Activated T-helper 17 cell treated with anti-CD3 and anti-CD28 coated beads, Interleukin-2, amount 50 U/mL, for 72 hours (primary cell): ENCODE measurements at places on chromosomes 6 and 20.
A peak's percentile ranks its signal among the peaks of the same experiment; 100 is the strongest.

DNA sequence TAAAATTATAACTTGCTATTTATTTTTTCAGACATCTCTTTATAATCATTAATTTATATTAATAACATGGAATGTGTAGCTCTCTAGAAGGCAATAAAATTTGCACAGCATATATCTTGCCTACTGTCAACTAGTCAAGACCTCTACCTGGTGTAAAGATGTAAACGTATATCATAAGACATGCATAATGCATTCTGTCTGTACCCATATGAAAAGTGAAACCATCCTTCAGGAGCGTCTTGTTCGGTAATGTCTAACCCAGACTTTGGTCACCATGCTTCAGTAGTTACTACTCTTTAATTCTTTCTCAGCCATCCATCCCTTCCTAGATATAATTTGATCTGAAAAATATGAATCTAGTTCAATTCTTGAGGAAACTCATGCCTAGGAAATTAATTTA, 21.0 kb downstream of the CEP43 start:
- peak; percentile 40 for ATAC-seq

DNA sequence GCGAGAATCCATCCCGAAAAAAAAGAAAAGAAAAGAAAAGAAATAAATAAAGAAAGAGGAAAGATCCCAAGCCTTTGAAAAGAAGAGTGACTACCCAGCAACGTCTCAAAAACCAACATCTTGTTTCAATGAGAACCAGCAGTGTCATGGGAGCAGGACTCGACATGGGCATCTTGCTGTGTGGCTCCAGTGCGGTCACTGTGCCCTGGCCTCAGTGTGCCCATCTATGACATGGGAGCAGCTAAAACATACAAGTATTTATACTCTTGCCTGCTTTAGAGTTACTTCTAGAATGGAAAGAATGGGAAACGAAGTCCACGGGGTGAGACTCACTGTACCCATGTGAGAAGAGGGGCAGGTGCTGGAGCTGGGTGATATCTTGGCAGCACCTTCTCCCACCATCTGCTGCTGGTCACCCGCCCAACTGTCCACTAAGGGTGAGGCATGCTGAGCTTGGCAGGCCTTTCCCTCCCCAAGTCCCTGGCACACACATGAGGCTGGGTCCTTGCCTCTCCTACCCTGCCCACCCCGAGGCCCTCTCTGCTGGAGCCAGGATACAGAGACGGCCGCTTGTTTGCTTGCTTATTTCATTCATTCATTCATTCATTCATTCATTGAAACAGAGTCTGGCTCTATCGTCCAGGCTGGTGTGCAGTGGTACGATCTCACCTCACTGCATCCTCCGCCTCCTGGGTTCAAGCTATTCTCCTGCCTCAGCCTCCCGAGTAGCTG, 77.7 kb downstream of the RIPOR3 start:
- no peak for ATAC-seq

DNA sequence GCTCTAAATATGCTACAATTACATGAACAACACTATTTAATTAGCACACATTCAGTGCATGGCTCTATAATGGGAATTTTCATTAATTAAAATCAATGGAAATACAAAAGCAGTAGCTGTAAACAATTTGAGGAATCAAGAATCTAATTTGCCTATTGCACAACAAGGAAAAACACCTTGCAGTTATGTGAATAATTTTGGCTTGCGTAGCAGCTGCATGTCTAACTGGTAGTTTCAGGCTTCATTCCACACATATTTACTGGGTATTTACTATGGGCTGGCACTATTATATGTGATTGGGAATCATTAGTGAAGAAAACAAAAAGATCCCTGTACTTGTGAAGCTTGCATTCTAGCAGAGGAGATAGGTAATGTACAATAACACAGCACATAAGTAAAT, 26.4 kb downstream of the KIF6 start:
- ATAC-seq, result no peak

DNA sequence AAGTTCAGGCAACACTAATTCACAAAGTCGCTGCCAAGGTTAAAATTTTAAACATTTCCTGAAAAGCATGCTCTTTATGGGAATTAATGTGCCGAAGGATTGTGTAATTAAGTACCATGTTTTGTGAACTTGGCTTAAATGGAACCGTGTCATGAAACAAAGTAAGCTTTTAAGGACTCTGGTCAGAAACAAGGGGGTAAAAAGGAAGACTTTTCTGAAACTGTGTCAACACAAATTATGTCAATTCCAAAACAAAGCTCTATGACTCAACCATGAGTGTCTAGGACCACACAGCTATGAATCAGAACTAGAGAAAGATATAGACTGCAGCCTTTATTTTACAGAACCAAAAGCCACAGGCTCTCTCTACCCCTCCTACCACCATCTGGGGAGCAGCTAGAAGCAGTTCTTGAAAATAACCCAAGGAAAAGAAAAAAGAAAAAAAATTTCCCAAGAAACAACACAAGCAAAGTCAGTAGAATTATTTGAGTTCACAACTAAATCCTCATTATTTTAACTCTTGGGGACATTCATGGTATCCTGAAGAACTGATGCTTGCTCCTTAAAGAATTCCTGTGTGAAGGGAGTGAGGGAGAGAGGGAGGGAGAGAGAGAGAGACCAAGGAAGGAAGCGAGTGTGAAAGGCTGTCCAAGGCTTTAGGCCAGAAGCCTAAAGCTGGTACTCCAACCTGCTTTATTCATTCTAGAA, 81.9 kb downstream of the ZMYND8 start:
- peak; percentile 98 for ATAC-seq

- peak; percentile 83 for ATAC-seq
Measured at GRCh38 chr6:28489366-28490204, 26.0 kb downstream of the GPX6 start.

DNA sequence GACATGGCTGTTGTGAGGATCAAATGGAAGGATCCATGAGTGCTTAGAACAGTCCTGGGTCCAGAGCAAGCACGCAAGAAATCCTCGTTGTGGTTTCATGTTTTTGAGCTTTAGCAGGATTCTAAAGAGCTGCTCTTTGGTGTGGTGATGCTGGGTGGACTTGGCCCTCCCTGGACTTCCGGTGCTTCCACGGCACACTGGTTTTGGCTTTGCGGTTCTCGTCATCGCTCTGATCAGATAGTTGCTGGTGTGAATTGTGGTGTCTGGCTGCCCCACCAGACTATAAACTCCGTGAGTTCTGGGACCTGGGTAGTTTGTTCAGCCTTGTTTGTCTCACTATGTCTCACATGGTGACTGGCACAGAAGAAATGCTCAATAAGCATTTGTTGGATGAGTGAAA, 3.3 kb downstream of the HNF4A start:
- no peak for ATAC-seq

DNA sequence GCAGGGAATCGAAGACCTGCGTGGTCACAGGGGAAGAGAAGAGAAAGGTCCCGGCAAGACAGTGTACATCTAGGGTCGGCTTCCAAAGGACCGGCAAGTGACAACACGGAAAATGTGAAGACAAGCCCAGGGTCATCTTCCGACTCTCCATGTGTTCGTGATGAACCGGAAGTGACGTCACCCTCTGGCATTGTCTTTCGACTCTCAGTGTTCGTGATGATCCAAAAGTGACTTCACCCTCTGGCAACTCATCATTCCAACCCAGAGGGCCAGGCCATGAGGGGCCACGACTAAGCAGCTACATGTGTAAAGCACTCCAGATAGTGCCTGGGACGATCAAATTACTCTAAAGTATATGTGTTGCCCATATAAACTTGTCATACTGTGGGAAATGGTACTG, 290.8 kb downstream of the THBS2 start:
- no peak for ATAC-seq

DNA sequence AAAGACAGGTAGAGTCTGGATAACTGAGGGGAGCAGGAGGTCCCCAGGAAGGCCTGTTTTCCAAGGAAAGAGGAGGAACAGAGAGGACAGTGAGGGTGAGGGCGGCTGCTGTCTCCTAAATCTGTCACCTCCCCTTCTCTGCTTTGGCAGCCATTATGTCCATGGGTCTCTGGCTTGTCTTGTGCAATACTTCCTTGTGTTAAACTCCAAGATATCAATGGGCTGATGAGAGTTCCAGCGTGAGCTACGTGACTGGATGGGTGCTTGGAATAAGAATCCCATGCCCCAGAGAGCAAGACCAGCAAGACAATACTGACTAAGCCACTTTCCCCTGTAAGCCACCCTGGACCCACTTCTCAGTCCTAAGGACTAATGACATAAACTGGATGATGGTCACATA, 26.3 kb upstream of the DNAAF9 start:
- ATAC-seq, result no peak

DNA sequence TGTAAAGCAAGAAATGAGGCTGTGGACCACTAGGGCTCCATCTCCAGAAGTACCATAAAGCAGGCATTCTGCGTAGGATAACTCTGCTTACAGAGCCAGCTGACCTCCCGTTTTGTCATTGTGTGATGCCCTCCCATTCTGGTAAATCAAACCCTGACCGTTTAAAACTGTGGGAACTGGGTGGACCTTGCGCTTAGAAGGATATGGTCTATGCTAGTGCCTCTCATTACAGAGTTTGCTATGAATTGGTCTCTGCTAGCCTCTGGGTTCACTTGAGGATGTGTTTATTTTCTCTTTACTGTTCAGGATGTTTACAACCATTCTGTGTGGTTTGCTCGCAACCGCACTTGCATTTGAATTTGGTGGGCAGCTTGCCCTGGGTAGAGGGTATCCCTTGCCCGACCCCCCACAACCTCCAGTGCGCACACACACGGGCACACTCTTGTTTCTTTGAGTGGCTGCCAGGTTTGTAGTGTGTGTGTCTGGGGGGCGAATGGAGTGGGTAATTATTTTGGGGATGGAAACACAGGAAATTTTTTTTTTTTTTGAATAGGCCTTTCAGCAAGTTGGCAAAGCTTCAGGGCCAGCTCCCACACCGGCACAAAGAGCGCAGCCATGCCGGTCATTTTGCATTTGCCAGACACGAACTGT, 198.3 kb downstream of the JARID2 start:
- no peak for ATAC-seq

GRCh38 chr6:108804956-108805355, 43.3 kb upstream of the ARMC2 start:
- ATAC-seq, result no peak

- ATAC-seq, result no peak
Measured at GRCh38 chr6:20069021-20069522, 143.2 kb downstream of the MBOAT1 start.

DNA sequence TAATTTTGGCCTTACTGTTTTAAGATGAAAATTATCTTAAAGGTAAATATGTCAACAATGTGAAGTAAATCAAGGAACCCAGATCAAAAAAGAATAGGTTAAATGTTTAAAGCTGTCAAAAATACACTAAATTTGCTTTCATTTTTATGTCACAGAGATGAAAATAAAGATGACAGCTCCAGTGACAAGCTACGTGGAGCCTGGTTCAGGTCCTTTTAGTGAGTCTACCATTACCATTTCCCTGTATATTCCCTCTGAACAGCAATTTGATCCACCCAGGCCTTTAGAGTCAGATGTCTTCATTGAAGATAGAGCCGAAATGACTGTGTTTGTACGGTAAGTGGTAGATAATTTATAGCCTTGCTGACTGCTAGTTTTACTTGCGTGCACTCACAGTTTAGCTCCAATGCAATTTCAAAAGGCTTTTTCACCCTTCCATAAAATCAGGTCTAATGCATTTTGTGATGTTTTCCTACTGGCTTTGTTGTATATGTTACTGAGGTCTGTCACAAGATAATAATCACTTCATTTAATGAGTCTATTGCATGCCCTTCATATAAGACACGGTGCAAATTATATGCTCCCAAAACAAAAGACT, 1.9 kb downstream of the HEBP2 start:
- ATAC-seq, result no peak

DNA sequence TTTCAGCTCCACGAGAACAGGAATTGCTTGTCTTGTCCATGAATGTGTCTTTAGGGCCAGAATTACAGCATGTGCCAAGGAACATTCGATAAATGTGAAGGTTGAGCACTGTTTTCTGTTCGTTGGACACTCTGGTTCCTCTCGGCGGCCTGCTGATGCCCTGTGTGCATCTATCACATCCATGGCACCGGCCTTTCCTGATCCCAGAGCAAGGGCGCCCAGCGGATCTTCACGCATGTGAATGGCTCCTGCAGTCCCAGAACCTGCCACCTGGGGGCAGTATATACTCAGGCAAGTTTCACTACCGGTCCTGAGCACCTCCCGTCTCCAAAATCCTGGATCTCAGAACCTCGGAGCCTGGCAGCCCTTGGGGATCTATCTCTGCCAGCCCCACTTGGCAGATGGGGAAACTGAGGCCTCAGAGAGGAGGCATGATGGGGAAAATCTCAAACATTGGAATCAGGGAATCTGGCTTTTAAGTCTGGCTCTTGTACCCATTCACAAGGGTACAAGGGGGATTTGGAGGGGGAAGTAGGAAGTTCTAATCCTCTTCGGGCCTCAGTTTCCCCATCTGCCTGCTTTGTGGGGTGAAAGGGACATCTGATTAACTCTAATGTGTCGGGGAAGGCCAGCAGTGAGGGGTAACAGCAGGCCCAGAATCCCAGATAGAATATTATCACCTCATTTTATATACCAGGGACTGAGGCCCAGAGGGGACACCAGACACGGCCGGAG, 4.3 kb upstream of the CEBPB start:
- peak; percentile 48 for ATAC-seq

GRCh38 chr20:52895235-52895634, 76.9 kb upstream of the TSHZ2 start:
- ATAC-seq, result no peak

- ATAC-seq, result no peak
Measured at GRCh38 chr6:82553863-82554531, 190.4 kb downstream of the TPBG start.

DNA sequence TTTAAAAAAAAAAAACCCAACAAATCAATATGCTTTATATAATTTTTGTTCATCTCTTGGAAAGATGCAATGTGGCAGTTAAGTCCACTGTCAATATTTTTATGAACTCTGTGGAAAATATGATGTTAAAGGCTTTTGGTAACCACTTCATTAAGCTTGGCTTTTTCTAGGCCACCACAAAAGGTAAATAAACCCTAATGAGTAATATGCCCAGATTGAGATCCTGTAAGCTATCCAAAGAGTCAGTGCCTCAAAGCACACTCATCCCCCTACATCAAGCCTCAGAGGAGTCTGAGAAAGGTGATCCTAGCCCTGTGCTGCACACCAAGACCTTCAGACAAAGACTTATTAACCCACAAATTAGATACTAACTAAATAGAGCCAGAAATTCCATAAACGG, 121.1 kb downstream of the CDC5L start:
- ATAC-seq, result no peak

GRCh38 chr20:1835186-1836035, 59.8 kb upstream of the SIRPA start:
- no peak for ATAC-seq

GRCh38 chr6:105806486-105806920, 279.6 kb upstream of the PRDM1 start:
- no peak for ATAC-seq

- no peak for ATAC-seq
Measured at GRCh38 chr6:105373481-105373880, 29.4 kb downstream of the PREP start.

DNA sequence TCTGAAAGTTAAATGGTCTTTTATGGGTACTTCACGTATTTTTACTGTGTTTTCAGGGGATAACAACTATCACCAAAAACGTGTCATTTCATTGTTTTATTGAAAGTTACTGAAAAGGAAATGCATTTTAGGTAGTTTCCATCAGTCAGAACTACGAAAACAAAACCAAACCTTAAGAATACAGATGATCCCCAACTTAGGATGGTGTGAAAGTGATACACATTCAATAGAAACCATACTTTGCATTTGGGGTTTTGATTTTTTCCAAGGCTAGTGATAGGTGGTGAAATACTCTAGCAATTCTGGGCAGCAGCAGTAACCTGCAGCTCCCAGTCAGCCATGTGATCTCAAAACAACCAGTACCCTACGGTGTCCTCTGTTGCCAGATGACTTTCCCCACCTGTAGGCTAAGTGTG, 25.9 kb upstream of the EFHC1 start:
- peak; percentile 52 for ATAC-seq

- ATAC-seq, result peak; percentile 49
Measured at GRCh38 chr20:43448748-43449535, 8.8 kb upstream of the SRSF6 start.
